Memory B cell (primary cell): ENCODE measurements at places on chromosomes 7 and 10.

GRCh38 chr10:43226441-43226840 lies 40.4 kb downstream of the RASGEF1A start:
- no peak for DNase-seq
- H3K4me1 ChIP-seq: peaks cover 12% of the 10 kb centered on the region
- no peak overlapping the region for H3K27ac ChIP-seq
- H3K36me3 ChIP-seq: no peaks in the 10 kb centered on the region

DNA sequence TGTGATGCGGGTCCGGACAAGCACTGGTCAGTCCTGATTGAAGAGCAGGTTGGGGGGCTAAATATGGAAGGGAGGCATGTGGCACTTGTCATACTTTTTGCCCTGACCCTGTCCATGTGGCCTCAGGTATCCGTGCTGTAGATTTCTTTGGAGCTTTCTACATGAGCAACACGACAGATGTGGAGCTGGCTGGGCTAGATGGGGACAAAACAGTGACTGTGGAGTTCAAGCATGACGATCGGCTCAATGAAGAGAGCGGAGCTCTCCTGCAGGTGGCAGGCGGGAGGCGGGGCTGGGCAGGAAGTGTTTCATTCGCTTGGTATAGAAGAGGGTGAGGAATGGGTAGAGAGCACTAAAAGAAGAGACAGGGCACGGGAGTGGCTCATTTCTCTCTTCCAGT lies 13.0 kb upstream of the CHCHD1 start:
- H3K4me1 ChIP-seq: peaks cover 27% of the 10 kb centered on the region
- no peaks in the 10 kb centered on the region for H3K27me3 ChIP-seq
- peaks cover 37% of the 10 kb centered on the region for H3K36me3 ChIP-seq
- peak overlapping the region; percentile 56 for H3K27ac ChIP-seq

- no peaks in the 10 kb centered on the region for H3K27me3 ChIP-seq
- H3K27ac ChIP-seq: no peak overlapping the region
- H3K4me3 ChIP-seq: no peak overlapping the region
- no peaks in the 10 kb centered on the region for H3K36me3 ChIP-seq
These were observed 267.0 kb downstream of the TCERG1L start for GRCh38 chr10:131044379-131045111.

DNA sequence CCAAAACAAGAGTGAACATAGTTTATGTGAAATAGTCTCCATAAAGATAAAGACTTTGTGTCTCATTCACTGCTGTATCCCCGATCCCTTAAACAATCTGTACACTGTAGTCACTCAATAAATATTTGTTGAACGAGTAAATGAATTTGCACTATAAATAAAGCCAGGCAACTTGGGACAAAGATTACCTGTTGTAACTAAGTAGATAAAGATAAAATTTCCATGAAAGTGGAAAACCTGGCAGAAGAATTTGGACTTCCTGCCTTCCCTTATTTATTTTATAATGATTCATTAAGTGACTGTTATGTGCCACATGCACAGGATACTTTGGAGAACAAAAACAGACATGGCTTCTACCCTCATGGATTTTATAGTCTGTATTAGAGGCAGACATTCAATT lies 277.7 kb upstream of the KAT6B start:
- peaks cover 9% of the 10 kb centered on the region for H3K36me3 ChIP-seq
- H3K27me3 ChIP-seq: no peaks in the 10 kb centered on the region
- DNase-seq: no peak
- H3K27ac ChIP-seq: no peak overlapping the region
- no peak overlapping the region for H3K4me3 ChIP-seq

GRCh38 chr7:1963575-1963974 lies 269.2 kb downstream of the MAD1L1 start:
- no peak overlapping the region for H3K27ac ChIP-seq
- no peak overlapping the region for H3K4me3 ChIP-seq
- peaks cover 35% of the 10 kb centered on the region for H3K36me3 ChIP-seq
- no peaks in the 10 kb centered on the region for H3K27me3 ChIP-seq
- no peak for DNase-seq

DNA sequence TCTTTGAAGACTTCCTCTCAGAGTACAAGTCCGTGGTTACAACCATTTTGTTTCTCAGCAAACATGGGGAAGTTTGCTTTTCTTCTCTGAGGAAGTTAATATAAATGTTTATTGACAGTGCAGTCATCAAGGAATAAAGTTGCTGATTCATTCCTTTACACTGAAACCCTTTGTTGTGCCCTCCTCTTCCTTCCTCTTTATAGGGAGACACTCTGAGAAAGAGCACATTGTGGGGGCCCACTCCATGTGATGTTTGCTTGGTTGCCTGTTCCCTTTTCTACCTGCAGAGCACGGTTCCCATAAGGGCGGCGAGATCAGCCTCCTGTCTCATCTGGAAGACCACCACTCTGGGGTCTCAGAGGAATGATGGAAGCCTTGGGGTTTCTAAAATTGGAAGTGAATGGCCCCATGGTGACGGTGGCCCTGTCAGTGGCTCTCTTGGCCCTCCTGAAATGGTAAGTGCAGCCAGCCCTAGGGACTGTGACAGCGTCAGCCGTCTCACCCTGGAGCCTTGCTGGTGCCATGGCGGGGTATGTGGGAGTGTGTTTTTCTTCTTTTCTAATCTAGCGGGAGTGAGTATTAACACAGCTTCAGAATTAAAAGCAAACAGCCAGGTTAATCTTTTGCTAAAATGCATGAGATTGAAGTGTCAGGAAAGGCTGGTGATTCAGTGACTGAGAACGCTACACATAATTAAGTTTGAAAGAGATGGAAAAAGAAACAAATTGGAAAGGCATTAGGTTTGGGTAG lies at the start of gene TBXAS1:
TBXAS1 (plus strand) TSS at position 240 of the 750 bp plus-strand sequence; CDS start at position 367, 127 bp downstream.
- H3K4me3 ChIP-seq: peak within 1 kb of the TSS; percentile 65
- peak; percentile 13 for DNase-seq
- H3K27ac ChIP-seq: peak within 1 kb of the TSS; percentile 88
- H3K36me3 ChIP-seq: peaks cover 4% of the 10 kb centered on the region
- H3K27me3 ChIP-seq: no peaks in the 10 kb centered on the region
- peaks cover 25% of the 10 kb centered on the region for H3K4me1 ChIP-seq

- H3K4me3 ChIP-seq: no peak overlapping the region
- H3K4me1 ChIP-seq: no peaks in the 10 kb centered on the region
- H3K27ac ChIP-seq: no peak overlapping the region
- no peaks in the 10 kb centered on the region for H3K36me3 ChIP-seq
- DNase-seq: no peak
These were observed 113.3 kb downstream of the GLI3 start for GRCh38 chr7:42123716-42124115.

GRCh38 chr7:81715984-81716588 lies 53.8 kb downstream of the HGF start:
- H3K27me3 ChIP-seq: no peaks in the 10 kb centered on the region
- H3K4me3 ChIP-seq: no peak overlapping the region
- H3K36me3 ChIP-seq: no peaks in the 10 kb centered on the region
- H3K27ac ChIP-seq: no peak overlapping the region
- H3K4me1 ChIP-seq: no peaks in the 10 kb centered on the region
- no peak for DNase-seq

- peaks cover 28% of the 10 kb centered on the region for H3K4me1 ChIP-seq
- peak overlapping the region; percentile 16 for H3K4me3 ChIP-seq
- H3K27ac ChIP-seq: no peak overlapping the region
- DNase-seq: no peak
- H3K27me3 ChIP-seq: no peaks in the 10 kb centered on the region
These were observed 33.1 kb downstream of the SCRN1 start for GRCh38 chr7:29956487-29956836.

DNA sequence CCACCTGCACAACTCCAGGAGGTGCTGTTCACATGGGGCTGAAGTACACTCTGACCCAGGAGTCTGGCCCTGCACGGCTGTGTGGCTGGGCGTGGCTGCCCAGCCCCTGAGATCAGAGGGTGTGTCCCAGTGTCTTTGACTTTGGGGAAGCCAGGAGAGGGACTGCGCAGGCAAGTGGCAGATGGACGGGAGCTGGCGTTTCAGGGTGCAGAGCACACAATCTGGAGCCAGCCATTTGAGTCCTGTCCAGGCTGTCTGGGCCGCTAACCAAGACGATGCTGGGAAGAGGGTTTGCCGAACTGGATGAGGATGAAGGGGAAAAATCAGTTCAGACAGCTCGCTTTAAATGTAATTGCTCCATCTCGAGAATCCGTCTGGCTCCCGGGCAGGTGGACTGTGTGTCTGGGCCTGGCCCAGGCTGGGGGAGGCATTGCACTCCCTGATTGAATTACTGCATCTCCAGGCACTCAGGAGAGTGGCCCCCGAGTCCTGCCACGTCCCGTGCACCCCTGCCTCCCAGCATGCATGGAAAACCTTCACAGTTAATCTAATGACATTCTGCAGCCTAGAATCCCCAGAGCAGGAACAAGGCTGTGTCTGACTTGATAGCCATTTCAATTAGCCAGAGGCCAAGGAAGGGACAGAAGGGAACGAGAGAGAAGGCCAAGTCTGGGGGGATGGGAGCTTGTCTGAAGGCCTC lies 120.8 kb upstream of the NANOS1 start:
- no peak overlapping the region for H3K27ac ChIP-seq
- H3K36me3 ChIP-seq: no peaks in the 10 kb centered on the region
- no peak for DNase-seq
- H3K4me1 ChIP-seq: no peaks in the 10 kb centered on the region
- H3K4me3 ChIP-seq: no peak overlapping the region

DNA sequence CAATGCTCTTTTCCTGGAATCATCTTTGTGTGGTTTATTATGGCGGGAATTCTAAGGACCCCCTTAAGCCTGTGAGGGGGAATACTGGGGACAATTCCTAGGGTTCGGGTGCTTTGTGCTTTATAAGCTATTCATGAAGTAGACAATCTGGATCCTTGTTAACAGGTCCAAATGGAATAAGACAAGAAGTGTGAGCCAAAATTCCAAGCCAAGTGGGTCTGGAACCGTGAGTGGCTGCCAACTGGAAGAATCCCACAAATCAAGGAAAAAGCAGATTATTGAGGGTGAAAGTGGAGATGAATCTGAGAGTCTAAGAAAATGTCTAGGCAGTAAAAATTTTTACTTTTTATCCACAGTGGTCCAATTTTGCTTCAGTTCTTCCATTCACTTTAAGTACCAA lies 136.8 kb downstream of the MDFIC start:
- no peak overlapping the region for H3K4me3 ChIP-seq
- H3K36me3 ChIP-seq: no peaks in the 10 kb centered on the region

DNA sequence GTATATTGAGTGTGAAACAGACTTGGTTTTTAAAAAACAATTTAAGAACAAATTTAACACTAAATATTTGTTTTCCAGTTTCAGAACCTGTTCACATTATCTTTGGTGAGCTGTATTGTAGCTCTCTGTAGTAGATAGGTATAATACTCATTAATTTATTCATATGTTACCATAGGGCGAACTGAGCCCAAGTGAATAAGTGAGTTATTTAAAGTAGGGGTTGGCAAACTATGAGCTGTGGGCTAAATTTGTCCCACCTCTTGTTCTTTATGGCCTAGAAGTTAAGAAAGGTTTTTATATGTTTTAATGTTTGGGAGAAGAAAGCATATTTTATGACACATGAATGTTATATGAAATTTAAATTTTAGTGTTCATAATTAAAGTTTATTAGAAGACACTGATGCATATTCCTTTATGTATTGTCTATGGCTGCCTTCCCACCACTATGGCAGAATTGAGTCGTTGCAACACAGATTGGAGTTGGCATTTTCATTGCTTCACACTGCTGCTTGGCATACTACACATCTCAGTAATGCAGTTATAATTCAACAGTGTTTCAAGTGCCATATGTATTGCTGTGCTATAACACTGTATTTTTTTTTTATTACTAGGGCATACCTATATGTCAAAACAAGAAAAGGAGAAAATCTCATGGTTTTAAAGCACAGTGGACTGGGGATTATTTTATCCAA lies 146.5 kb downstream of the ADK start:
- peaks cover 5% of the 10 kb centered on the region for H3K36me3 ChIP-seq
- peaks cover 13% of the 10 kb centered on the region for H3K4me1 ChIP-seq
- H3K4me3 ChIP-seq: no peak overlapping the region
- DNase-seq: no peak
- no peak overlapping the region for H3K27ac ChIP-seq

DNA sequence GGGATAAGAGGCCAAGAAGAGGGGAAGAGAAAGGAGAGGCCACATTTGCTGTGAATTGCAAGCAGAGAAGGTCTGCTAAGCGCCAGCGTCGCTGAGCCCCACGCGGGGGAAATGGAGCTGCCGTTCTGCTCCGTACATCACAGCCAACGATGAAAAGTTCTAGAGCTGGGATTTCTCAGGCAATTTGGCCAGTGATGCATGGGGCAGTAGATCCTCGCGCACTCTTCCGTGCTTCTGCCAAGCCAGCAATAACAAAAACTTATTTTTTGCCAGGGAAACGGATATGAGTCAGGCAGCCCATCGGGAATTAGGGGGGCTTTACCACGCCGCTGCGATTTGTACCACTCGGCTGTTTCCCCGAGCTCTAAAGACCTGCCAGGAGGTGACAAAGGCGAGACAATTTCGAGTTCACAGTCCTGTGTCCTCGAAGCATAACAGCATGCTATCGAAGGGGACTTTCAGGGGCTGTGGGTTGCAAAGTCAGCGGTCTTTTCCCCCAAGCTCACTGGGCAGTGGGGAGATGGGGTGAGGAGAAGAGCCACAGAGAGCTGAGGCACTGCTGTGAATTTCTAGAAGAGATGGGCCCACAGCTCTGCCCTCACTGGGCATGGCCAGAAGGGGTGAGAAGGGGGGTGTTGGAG lies 30.0 kb upstream of the SLF2 start:
- H3K27me3 ChIP-seq: peaks cover 6% of the 10 kb centered on the region
- H3K4me1 ChIP-seq: no peaks in the 10 kb centered on the region
- no peak for DNase-seq

- H3K27me3 ChIP-seq: peaks cover 8% of the 10 kb centered on the region
- no peaks in the 10 kb centered on the region for H3K4me1 ChIP-seq
- no peak for DNase-seq
- H3K27ac ChIP-seq: no peak overlapping the region
These were observed 18.1 kb downstream of the HACD1 start for GRCh38 chr10:17599089-17599488.

- H3K27me3 ChIP-seq: no peaks in the 10 kb centered on the region
- H3K27ac ChIP-seq: no peak overlapping the region
- peak overlapping the region; percentile 60 for H3K4me3 ChIP-seq
- H3K36me3 ChIP-seq: peaks cover 3% of the 10 kb centered on the region
- H3K4me1 ChIP-seq: peaks cover 43% of the 10 kb centered on the region
These were observed 22.7 kb downstream of the INPP5A start for GRCh38 chr10:132560241-132560731.

DNA sequence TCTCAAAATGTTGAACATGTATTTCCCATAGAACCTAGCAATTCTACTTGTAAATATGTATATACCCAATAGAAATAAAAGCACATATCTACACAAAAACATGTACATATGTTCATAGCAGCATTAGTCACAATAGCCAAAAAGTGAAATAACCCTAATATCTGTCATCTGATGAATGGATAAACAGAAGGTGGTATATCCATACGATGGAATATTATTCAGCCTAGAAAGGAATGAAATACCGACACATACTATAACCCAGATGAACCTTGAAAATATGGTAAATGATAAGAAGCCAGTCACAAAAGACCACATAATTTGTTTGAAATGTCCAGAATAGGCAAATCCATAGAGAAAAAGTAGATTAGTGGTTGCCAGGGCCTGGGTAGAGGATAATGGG lies 87.9 kb downstream of the MCU start:
- no peak for DNase-seq
- H3K36me3 ChIP-seq: peaks cover 6% of the 10 kb centered on the region
- no peak overlapping the region for H3K4me3 ChIP-seq
- no peaks in the 10 kb centered on the region for H3K27me3 ChIP-seq
